ENCODE measurements at places on chromosomes 2 and 18.

DNA sequence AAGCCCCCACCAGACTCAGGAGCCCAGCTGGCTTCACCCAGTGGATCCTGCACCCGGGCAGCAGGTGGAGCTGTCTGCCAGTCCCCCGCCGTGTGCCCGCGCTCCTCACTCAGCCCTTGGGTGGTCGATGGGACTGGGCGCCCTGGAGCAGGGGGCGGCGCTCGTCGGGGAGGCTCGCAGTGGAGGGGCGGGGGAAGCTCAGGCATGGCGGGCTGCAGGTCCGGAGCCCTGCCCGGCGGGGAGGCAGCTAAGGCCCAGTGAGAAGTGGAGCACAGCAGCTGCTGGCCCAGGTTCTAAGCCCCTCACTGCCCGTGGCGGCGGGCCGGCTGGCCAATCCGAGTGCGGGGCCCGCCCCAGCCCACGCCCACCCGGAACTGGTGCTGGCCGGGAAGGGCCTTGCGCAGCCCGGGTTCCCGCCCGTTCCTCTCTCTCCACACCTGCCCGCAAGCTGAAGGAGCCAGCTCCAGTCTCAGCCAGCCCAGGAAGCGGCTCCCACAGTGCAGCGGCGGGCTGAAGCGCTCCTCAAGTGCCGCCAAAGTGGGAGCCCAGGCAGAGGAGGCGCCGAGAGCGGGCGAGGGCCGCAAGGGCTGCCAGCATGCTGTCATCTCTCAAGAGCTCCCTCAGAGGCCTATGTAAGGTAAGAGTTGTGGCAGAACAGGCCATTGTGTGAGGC, 1307.8 kb upstream of the TMEFF2 start:
- no peak for DNase-seq

GRCh38 chr2:216624251-216624650, 9.0 kb upstream of the IGFBP2 start:
- no peak for DNase-seq

DNA sequence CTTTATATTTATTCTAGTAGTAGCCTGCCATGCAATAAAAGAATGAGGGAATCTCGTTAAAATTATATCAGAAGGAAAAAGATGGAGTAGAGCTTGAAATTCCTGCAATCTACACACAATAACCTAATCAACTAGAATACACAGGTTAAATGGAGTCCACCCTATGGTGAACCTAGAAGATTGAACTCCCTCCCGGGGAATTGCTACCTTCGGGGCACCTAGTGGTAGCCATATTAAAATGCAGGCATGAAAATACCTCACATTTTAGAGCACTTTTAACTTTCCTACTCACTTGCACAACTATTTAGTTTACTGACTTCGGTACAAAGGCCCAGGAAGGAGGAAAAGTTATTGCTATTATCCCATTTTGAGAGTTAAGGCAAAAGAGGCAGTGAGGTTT, 174.5 kb downstream of the SS18 start:
- DNase-seq = no peak

GRCh38 chr18:43714343-43715010, 437.2 kb upstream of the SYT4 start:
- DNase-seq = no peak

- DNase-seq = no peak
Observed at GRCh38 chr18:36249392-36249791, 48.1 kb upstream of the FHOD3 start.

DNA sequence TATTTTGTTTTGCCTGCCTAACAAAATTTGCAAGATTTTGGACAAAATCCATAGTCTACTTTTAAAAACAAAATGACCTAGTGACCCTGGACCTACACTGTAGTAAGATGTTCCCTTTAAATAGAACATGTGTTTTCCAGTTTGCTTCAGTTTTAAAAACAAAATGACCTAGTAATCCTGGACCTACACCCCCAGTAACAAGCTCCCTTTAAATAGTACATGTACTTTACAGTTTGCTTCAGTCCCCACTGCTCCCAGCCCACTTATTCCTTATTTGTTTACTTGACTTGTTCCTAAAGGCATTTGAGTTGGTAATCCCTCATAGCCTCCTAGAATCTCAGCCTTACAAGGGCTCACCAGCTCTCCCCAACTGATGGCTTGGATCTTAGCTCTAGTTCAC, 34.5 kb upstream of the HTR2B start:
- DNase-seq = no peak

DNA sequence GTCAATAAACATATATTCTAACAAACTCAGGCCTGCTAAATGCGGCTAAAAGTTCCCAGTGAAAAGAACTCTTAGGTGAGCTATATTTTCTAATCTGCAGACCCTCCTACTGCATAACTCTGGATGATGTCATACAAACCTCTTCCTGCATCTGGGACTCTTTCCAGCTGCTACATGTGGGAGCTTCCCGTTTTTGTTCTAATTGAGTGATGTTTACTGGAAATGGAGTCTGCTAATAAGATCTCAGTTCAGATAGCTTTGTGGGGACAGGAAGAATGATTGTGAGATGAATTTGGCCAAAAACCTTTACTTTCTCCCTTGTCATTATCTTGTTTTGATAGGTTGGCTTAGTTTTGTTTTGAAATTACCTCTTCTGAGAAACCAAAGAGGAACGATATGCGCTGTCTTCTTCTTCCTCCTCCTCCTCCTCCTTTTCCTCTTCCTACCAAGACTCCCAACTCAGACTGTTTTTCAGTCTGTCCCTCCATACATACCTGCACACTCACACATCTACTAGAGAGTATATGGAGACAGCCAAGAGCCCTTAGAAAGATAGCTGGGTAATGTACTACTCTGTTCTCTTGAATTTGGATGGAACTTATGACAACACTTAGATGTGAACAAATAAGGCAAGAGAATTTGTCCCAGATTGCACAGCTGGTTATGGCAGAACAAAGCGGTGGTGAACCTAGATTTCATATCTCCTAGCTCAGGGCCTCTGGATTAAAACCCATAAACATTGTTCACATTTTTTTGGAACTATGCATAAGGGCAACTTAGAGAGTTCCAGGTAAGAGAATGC, 39.8 kb upstream of the AAK1 start:
- DNase-seq = no peak

GRCh38 chr18:53886058-53886457, 338.4 kb downstream of the MBD2 start:
- DNase-seq = no peak

- no peak for DNase-seq
Observed at GRCh38 chr2:29751390-29751789, 170.0 kb downstream of the ALK start.

DNA sequence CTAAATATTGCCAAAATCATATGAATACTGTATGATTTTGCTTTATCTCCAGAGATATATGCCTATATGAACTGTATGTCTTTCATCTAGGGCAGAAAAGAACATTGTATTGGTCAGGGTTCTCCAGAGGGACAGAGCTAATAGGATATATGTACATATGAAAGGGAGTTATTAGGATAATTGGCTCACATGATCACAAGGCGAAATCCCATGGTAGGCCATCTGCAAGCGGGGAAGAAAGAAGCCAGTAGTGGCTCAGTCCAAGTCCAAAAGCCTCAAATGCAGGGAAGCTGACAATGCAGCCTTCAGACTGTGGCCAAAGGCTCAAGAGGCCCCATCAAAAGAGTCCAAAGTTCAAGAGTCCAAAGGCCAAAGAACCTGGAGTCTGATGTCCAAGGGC, 209.9 kb downstream of the RNF144A start:
- DNase-seq = no peak

Data from activated T-cell treated with anti-CD3 and anti-CD28 coated beads for 48 hours (primary cell).